Mesenteric fat pad (tissue), 1 donor: ENCODE measurements at places on chromosomes 16 and 17. TPM values are rescaled to one million over a fixed set of nuclear protein-coding genes. Genes with fewer than 3 reads are reported as not detected.
A peak's percentile ranks its signal among the peaks of the same experiment; 100 is the strongest.

RPL38 gene
- total RNA-seq: 642 TPM

IRX3 gene
- total RNA-seq: 1.4 TPM

AOC3 gene
- total RNA-seq: 528 TPM

DNA sequence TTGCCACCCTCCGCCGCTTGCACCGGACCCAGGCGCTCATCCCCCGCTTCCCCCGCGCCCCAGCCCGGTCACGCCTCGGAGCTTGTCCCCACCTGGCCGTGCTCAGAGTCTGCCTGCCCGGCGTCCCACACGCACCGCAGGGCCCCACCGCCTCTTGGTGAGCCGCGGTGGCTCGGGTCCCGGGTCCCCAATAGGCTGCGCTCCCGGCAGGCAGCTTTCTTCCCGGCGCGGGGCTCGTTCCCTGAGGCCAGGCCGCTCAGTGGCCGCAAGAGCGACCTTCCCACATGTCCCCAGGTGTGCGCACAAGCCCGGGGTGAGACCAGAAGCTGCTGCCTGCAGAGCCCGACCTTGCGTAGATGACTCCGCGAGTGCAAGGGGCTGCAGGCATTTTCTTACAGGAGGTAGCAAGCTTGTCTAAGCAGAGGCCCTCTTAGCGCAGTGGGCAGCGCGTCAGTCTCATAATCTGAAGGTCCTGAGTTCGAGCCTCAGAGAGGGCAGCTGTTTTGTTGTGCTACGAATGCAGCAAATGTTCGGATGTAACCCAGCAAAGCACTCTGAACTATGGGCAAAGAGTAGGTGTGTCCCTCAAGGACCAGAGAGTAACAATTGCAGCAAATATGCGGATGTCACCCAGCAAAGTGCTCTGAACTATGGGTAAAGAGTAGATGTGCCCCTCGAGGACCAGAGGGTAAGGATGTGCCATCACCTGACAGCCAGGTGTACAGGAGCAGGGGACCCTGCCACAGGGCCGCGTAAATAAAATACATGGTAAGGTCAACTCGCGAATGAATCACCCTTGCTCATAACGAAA is 15.6 kb downstream of the TLE7 start:
- DNase-seq: peak; percentile 89

- DNase-seq: no peak
These were observed 354.7 kb upstream of the RBFOX1 start for GRCh38 chr16:6977916-6978315.

- no peak for DNase-seq
These were observed 12.6 kb downstream of the THRA start for GRCh38 chr17:40075201-40075941.

GRCh38 chr17:65536573-65537342 is 24.7 kb downstream of the AXIN2 start:
- no peak for DNase-seq

DNA sequence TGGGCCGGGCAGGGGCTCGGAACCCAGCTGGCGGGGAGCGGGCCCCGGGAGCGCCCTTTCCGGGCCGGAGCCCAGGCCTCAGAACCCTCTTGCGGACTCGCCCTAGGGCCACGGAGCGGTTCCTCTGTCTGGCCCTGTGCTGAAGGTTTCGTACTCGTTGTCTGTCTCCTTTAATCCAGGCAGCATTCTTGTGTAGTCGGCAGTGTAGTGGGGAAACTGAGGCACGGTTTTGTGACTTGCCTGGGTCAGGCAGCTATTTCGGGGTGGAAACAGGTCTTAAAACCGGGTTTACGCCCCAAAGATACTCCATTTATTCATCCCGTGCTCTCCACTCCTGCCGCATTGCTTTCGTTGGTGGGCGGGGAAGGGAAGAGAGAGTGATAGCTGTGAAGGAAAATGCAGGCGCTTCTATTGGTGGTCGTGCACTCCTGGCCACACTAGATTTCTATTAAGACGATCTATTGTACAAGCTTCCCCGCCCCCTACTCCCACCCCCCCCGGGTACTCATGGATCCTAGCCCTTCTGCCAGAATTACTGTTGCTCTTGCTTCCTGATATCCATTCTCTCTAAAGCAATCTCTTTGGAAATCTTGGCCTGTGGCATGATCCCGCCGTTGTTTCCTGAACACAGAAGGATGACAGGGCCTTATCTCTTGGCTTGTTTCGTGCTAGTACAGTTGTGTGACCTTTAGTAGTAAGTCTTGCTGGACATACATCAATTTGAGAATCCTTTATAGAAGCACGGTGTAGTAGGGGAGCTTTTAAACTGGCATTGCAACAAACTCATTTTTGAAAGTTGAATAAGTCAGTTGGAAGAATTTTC is 751 bp downstream of the DCAF7 start:
- DNase-seq: no peak

- peak; percentile 59 for DNase-seq
These were observed 6.5 kb upstream of the NPIPB7 start for GRCh38 chr16:28478506-28479180.

DNA sequence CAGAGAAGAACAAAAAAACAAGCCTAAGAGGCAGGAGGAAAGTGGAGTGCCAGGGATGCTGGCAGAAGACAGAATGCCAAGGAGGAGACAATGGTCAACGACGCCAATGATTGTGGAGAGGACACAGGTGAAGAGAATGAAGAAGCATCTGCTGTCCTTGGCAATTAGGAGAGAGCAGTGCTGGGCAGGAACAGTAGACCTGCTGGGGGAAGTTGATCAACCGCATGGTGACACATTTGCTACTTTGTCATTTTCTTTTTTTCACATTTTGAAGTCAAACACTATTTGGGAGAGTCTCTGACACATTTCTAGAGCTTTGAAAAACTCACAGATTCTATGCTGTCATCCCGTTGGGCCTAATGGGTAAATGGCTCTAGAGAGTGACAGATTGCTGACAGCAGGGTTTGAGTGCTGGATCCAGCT is 1.1 kb upstream of the PIK3R6 start:
- DNase-seq: no peak

DNA sequence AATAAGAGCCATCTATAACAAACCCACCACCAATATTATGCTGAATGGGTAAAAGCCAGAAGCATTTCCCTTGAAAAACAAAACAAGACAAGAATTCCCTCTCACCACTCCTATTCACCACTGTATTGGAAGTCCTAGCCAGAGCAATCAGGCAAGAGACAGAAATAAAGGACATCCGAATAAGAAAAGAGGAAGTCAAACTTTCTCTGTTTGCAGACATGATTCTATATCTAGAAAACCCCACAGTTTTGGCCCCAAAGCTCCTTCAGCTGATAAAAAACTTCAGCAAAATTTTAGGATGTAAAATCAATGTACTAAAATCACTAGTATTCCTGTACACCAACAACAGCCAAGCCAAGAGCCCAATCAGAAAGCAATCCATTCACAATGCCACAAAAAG is 271.8 kb upstream of the AXIN2 start:
- DNase-seq: no peak

- DNase-seq: no peak
These were observed 171.7 kb downstream of the KATNIP start for GRCh38 chr16:27721531-27722181.

- no peak for DNase-seq
These were observed 94.9 kb downstream of the ANKRD11 start for GRCh38 chr16:89395150-89396142.

GRCh38 chr16:84741340-84741830 is 41.6 kb downstream of the USP10 start:
- DNase-seq: no peak

- DNase-seq: no peak
These were observed 255.5 kb upstream of the TBX2 start for GRCh38 chr17:61144137-61144536.

DNA sequence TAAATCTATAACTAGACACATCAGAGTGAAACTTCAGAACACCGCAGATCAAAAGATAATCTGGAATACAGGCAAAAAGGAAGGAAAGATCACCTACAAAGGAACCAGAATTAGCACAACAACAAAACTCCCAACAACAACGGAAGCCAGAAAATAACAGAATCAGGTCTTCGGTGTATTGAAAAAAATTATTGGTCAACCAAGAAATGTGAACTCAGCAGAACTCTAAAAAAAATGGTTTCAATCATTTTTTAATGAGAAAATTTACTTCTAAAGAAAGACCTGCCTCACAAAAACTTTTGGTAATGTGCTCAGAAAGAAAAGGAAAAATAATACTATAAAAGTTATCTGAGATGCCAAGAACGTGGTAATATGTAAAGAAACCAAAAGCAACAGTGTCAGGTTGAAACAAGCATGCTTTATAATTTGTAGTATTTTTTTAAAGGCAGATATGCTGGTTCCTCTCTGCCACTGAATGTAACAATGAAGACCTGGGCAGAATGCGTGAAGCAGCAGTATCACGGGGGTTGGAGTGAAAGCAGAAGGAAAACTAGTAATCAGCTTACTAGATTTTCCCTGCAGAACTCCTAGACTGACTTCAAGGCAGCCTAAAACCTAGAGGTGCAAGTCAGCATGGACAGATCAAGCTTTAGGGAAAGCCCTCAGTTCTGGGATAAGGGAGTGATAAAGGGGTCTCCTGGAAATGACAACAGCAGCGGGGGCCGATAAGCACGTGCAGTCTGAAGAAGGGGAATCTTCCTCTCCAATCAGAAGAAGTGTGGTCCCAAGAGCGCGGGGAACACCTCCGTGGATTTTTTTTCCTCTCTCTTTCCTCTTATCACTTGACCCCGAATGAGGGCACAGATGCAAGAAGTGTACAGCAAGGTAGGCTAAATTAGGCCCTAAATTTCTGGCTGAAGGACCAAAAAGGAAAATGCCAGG is 80.9 kb upstream of the TEKT1 start:
- DNase-seq: no peak

DNA sequence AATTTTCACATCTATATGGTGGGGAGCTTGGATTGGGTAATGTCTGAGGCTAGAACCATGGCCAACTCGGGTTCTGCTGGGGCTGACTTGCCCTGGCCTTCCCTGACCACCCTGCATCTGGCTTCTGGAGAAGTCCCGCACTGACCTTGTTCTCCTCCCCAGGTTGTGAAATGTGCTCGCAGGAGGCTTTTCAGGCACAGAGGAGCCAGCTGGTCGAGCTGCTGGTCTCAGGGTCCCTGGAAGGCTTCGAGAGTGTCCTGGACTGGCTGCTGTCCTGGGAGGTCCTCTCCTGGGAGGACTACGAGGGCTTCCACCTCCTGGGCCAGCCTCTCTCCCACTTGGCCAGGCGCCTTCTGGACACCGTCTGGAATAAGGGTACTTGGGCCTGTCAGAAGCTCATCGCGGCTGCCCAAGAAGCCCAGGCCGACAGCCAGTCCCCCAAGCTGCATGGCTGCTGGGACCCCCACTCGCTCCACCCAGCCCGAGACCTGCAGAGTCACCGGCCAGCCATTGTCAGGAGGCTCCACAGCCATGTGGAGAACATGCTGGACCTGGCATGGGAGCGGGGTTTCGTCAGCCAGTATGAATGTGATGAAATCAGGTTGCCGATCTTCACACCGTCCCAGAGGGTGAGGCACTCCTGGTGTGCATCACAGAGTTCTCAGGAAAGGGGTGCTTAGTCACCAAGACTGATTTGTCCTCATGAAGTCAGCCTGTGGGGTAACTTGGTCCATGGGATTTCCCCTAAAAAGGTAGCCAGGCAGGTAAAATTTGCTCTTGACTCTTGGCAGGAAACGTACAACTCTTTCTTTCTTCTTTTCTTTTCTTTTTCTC is 6.1 kb downstream of the NOD2 start:
- no peak for DNase-seq
